NCI-H1930 (cell line): ENCODE measurements at places on chromosomes 5 and 9.

- no peak for DNase-seq
These were observed 1242.9 kb upstream of the CDH6 start for GRCh38 chr5:29950416-29951145.

- no peak for DNase-seq
These were observed 176.7 kb upstream of the HMHB1 start for GRCh38 chr5:143635146-143635752.

GRCh38 chr9:124066783-124067577, 55.4 kb downstream of the LHX2 start:
- DNase-seq, result no peak

DNA sequence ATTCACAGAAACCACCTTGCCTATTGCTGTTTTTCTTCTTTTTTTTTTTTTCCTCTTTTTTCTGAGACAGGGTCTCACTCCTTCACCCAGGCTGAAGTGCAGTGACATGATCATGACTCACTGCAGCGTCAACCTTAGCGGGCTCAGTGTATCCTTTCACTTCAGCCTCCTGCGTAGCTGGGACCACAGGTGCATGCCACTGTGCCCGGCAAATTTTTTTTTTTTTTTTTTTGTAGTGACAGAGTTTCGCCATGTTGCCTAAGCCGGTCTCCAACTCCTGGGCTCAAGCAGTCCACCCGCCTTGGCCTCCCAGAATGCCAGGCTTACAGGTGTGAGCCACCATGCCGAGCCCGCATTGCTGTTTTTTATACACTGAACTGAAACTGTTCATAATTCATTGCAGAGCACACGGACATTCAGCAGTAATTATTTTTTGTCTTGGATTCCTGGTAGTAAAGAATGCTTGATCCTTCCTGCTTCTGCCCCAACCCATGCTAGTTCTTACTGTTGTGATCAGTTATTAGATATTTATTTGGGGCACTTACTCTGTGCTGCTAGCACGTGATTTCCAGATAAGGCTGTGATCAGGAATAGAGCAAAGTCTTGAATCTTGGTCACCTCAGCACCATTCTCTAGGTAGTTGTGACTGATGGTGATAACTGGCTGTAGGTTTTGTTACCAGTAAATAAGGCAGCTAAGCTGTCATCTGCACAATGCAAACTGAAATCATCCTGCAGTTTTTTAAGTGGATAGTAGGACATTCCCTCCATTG, 14.0 kb downstream of the MAP3K1 start:
- DNase-seq, result no peak

GRCh38 chr5:34854459-34855174, 15.7 kb downstream of the TTC23L start:
- peak; percentile 38 for DNase-seq

- no peak for DNase-seq
These were observed 567.4 kb downstream of the CCDC171 start for GRCh38 chr9:16120231-16120641.

DNA sequence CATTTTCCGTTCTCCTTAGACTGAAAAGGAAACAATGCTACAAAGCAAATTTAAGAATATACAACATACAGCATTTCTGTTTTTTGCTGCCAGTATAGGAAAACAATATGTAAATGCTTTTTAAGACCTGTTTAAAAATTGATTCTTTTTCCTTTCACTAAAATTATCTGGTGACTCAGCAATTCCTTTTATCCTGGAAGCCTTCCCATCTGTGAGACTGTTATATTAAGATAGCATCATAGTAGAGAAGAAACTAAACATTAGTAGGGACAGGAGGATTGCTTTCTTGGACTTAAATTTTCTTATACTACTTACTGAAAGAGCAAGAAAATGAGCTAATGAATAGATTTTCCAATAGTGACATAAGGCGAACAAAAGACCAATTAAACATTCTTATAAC, 30.0 kb upstream of the GPR21 start:
- no peak for DNase-seq

- no peak for DNase-seq
These were observed 16.4 kb upstream of the PPP1R26 start for GRCh38 chr9:135463140-135463539.

DNA sequence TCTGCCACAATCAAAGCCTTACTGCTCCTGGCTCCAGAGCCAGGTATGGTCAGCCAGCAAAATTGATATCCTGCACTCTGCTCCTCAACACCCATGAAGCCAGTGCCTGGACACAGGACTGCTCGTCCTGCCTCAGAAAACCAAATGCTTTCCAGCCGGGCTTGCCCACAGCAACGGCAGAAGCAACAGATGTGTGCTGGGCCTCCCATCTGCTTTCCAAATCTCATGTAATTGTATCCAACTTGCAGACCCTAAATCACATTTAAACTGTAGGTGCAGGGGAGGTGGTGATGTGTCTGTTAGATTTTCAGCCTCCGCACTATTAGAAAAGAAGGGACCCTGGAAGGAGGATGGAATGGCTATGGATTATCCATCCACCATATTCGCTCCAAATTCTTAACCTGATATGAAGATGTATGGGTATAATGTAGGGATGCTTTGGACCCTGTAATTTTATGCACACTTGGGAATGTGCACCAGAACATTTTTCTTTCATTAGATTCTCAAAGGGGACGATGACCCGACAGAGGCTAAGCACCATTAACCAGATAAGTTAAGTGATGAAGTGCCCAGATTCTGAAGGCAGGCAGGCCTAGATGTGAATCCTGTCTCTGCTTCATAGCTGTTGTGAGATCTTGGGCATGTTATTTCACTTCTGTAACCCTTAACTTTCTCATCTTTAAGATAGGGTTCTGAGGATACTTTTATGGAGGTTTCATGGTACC, 58.2 kb downstream of the EXOSC2 start:
- DNase-seq, result no peak
